ENCODE measurements at places on chromosomes 3 and 15.

DNA sequence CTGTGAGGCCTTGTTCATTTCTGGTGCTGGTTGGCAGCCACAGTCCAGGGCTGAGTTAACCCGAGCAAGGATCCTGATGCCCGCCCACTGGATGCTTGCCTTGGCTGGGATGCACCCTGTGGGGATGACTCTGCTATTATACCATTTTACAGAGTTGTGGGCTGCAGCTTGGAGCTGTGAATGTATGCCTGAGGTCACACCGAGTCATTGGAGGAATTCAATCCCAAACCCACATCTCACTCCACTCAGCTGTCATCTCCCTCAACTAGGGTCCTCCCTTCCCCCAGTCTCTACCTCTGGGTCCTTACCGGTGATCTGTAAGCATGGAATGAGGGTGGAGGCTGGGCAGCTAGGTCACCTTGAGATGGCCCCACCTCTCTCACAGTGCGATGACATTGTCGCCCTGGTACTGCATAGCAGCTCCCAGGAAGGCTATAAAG, 22.1 kb downstream of the MAPKAPK3 start:
- DNase-seq: no peak

GRCh38 chr3:44079916-44080315, 161.8 kb upstream of the TOPAZ1 start:
- no peak for DNase-seq

DNA sequence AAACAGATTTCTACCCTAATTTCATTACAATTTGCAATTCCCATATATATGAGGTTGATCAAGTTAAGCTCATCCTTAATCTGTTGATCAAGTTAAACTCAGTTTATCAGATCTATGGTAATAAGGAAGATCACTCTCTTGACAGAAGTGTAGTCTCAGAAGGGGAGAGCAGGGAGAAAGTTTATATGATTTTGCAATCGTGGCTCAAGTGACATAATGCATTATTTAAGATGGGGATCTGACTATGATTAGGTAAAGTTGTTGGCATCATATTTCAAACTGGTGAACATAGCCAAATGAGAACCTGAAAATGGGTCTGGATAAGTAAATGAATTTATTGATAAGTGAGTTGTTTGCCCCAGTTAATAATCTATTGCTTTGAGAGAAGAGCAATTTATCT, 995.3 kb downstream of the OTOL1 start:
- no peak for DNase-seq

DNA sequence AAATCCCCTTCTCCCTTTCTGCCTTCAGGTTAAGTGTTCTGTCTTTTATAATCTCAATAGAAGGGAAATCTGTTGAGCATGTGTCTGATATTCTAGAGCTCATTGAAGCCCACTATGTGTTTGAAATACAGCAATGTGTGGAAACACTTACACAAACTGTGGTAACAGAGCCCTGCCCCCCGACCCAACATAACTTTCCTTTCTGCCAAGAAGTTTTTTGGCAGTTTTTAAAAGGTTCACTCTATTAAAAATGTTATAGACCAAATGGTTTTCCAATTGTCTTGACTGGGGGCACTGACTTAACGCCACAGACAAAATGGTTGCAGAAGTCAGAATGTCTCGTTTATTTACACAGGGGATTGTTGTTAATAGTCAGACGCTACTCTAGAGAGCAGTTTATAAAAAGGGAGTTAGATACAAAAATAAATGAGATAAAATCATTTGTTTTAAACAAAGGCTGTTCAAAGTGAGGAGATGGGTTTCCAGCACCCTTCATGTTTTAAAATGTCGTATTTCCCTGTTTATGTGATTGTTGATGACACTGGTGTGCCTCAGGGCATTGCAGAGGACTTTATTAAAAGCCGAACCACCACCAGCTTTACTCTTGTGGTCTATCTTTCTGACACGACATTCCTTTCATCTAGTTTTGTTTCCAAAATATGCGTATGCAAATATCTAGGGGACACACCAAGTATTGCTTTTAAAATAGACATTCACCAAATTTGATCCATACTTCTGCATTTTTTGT, 26.7 kb upstream of the GREM1 start:
- no peak for DNase-seq

DNA sequence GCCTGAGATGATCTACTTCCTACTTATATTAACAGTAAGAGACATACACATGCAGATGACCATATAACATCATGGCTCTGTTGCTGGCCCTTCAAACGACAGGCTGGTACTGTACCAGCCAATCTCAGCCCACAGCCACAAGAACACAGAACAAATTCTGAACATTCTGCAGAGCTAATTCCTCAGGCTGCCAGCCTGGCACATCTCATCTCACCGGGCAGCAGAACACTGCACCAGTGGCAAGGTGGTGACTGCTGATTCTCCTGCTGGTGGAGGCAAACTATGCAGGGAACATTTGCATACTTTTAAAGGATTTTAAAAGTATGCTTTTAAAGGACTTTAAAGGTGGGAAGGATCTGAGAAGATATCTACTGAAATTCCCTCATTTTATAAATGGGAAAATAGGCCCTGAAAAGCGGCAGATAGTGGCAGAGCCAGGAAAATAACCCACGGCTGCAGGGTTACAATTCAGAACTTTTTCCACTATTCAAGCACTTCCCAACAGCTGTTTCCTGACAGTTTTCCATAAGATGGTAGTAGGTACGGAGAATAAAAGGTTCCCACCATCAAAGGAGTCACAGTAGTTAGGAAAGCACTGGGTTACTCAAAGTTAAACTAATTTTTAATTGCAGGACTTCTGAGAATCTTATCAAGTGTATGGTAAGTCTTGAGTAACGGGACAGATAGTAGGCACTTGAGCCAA, 37.3 kb downstream of the SUMF1 start:
- no peak for DNase-seq

DNA sequence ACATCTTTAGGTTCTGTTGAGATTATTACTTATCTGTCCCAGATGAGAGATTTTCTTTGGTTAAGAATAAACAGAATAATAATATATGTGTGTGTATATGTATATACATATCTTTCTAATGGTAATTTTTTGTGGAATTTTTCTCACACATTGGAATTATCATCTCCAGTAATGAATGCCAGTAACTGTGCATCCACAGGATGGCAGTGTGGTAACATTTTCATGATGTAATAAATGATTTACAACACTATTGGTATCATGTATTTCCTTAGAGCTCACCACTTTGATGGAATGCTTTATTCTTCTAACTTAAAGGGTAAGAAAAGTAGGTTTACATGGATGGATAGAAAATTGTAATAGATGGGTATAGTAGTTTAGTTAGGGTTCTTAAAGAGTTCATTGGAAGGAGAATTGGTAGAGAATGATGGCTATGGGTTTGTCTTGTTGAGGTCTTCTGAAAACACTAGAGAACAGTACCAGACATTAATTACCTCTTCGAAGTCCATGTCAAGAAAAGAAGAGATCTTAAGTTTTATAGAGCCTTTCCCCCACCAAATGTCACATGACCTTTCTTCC, 78.1 kb downstream of the STT3B start:
- peak; percentile 21 for DNase-seq

DNA sequence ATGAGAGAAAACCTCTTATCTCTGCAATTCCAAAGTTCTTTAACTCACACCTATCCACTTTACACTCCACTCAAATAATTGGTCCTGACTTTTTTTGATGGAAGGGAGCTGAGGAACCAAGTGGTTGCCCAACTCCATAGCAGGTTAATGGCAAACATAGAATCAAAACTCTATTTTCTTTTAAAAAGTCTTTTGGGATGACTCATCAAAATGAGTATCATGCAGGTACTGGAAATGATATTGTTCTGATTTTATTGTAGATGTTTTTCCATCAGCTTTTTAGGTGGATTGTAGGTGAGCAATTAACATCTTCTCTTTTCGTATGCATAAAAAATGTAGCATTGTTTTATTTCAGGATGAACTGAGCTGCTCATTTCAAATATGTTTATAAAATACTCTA, 239.5 kb downstream of the SATB1 start:
- no peak for DNase-seq

GRCh38 chr3:155449613-155450267, 156.3 kb upstream of the STRIT1 start:
- DNase-seq: no peak

DNA sequence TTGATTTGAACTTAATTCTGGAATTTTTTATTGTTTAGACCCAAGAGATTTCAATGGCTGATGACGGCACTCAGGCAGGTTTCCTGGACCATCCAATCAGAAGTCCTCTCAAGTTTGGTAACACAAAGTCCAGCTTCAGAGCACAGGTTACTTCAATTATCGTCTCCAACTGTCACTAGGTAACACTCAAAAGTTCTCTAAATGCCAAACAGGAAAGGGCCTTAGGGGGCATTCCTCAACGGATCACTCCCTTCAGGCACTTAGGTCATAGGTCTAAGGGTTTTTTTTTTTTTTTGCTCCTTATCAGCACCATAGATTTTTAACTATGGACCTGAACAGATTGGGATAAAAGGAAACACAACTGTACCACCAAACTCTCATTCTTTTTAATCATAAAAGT, 85.8 kb downstream of the MEIS2 start:
- DNase-seq: no peak

GRCh38 chr3:179608931-179609720, 4.5 kb downstream of the NDUFB5 start:
- no peak for DNase-seq

DNA sequence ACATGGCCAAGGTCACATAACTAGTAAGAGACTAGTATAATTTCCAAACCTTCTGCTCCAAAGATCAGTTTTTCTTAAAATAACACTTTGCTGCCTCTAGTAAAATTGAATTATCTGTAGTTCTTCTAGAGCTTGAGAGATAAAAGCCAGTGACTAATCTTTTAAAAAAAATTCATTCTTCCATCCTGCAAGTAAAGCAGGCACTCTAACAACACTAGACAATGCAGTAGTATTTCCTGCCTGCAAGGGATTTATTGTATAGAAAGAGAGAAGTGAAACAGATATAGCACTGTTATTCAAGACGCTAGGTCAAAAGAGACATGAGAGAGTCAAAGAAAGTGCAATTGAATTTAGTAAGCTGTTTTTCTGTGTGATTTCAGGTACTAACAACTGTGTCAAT, 159.5 kb upstream of the TBC1D5 start:
- no peak for DNase-seq

- no peak for DNase-seq
Observed at GRCh38 chr15:65885668-65886218, 16.5 kb downstream of the RAB11A start.
